ENCODE measurements at places on chromosomes 13 and 19. TPM values are rescaled to one million over a fixed set of nuclear protein-coding genes. Genes with fewer than 3 reads are reported as not detected.

The ZNF222 gene
- total RNA-seq, result 4.3 TPM

The ZNF536 gene
- not detected for total RNA-seq

The VASP gene
- total RNA-seq, result 81.0 TPM

The CACNA1A gene
- total RNA-seq, result 5.0 TPM

The SYT5 gene
- total RNA-seq, result not detected

The SYT3 gene
- total RNA-seq, result not detected

The ADGRE2 gene
- total RNA-seq, result 0.35 TPM

The ZNF506 gene
- 7.6 TPM for total RNA-seq

The KIR3DL2 gene
- not detected for total RNA-seq

The CD177 gene
- 0.12 TPM for total RNA-seq

The NPAS1 gene
- 0.12 TPM for total RNA-seq

The ATP4A gene
- total RNA-seq, result not detected

The CYP2A6 gene
- not detected for total RNA-seq

The EDNRB gene
- total RNA-seq, result 0.30 TPM
